SW480 (cell line): ENCODE measurements at places on chromosomes 6 and 20.

- no peak for DNase-seq
Measured at GRCh38 chr20:26308961-26309360, 612.3 kb upstream of the ZNF337 start.

- peak; percentile 32 for DNase-seq
Measured at GRCh38 chr6:137165375-137166246, 7.8 kb downstream of the IL22RA2 start.

- DNase-seq = no peak
Measured at GRCh38 chr6:37893257-37893656, 73.7 kb downstream of the ZFAND3 start.

DNA sequence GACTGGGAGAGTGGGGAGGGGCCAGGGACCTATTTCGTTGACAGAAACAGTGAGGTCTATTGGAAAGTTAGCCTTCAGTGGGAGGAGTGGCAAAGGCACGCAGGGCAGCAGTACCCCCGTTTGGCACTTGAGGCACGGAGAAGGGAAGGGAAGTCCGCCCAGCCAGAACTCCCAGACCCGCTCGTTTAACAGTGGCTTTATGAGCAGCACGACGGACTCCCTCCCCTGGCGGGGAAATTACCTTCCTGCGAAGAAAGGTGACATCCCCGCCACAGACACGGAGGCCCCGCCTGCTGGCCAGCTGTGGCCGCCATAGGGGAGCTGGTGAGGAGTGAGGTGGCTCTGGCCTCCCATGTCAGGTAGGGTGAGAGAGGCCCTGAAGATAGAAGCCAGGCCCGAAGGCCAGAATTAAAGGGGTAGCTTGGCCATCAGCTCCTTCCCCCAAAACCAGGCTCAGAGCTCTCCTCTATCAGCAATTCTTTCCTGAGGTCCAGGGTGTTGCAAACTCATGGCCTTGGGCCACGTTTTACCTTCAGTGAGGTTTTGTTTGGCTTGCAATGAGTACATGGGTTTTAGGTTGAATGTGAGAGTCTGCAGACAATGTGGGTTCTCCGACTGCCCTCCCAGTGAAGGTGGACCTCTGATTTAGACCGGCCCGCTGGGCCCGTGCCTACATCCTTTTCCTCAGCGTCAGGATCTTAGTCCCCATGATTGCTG lies 123.7 kb downstream of the MRPL14 start:
- no peak for DNase-seq

DNA sequence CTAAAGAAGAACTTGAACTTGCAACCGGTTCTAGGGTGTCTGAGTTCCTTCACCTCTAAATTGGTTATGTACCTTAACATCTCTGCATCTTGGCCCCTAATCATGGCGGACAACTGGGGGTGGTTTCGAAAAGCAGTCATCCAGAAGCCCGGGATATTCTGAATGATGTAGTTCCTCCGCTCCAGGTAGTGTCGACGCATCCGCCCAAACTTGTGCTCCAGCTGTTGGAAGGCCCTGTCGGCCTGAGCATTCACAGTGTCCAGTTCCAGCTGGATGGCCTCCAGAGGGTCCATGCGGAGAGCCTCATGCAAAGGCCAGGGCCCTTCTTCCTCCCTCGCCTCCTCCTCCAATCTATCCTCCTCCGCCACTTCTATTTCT lies 887 bp downstream of the TSPYL1 start:
- DNase-seq = peak; percentile 0

- DNase-seq = no peak
Measured at GRCh38 chr20:5835871-5836270, 85.7 kb downstream of the SHLD1 start.

DNA sequence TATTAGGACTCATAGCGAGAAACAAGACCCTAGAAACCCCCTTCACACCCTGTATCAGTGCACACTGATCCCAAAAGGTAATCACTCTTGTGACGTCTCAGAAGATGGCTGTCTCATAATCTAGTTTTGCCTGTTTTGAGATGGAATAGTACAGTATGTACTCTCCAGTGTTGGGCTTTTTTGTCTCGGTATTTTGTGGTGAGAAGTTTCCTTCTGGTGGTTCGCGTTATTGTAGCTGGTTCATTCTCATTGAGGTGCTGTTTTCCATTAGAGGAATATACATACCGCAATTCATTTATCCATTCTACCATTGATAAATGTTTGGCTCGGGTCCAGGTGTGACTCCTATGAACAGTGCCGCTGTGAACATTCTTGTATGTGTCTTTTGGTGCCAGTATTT lies 27.9 kb upstream of the MAP3K4 start:
- DNase-seq = no peak

DNA sequence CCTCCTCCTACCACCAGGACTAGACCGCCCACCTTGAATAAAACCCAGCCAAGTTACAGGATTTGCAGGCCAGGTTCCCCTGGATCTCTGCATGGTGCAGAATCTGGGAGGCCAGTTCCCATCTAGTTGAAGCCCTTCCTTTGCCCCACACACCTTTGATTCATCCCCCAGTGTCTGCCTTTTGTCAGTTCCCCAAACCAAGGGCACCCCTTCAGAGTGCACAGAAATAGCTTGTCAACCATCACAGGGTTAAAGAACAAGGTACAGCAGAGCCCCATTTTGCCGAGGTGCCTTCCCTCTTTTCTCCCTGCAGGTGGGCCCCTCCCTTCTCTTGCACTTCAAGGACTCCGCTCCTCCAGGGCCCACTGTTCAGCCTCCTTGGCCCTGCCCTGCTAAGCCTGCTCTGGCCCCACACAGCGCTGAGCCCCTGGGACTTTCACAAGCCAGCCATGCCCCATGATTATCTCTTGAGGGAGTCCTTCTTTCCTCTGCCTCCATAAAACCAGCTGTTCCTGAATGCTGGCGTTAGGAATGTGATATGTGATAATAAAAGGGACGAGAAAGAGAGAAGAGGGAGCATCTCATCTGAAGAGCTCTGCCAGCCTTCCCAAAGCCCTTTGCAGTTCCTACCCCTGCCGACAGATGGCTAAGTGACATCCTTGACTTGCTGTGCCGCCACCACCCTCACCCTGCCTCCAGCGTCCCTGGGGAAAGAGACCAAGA lies 280.3 kb downstream of the CDC5L start:
- no peak for DNase-seq

DNA sequence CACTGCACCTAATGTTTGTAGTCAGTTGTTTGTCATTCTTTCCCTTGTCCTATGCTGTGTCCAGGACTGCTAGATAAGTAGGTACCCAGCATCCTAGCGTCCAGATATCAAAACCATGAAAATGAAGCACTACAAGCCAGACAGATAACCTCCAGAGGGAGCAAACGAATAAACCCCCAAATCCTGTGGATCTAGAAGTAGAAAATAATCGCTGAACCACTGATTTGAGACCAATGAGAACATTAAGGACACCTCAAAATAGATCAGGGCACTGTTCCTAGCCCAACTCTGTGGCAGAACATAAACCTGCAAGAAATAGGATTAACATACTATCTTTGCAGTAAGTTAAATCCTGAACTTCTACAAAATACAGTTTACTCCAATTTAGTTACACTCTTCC lies 1.1 kb upstream of the KLHL32 start:
- no peak for DNase-seq

DNA sequence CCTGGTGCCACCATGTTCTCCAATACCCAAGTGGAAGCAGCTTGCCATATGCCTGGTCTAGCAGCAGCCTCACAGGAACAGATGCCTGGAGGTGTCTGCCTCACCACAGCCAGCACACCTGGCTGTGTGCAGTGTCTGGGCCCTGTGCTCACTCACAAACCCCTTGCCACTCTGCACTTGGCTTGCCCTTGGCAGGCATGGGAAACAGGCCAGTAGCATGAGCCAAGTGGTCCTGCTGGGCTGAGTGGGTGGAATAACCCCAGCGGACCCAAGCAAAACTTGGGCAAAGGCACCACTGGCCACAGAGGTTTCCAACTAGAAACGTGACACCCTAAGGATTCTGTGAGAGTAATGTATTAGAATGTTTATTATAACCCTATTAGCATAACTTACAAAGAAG lies 600.5 kb upstream of the GJE1 start:
- no peak for DNase-seq

DNA sequence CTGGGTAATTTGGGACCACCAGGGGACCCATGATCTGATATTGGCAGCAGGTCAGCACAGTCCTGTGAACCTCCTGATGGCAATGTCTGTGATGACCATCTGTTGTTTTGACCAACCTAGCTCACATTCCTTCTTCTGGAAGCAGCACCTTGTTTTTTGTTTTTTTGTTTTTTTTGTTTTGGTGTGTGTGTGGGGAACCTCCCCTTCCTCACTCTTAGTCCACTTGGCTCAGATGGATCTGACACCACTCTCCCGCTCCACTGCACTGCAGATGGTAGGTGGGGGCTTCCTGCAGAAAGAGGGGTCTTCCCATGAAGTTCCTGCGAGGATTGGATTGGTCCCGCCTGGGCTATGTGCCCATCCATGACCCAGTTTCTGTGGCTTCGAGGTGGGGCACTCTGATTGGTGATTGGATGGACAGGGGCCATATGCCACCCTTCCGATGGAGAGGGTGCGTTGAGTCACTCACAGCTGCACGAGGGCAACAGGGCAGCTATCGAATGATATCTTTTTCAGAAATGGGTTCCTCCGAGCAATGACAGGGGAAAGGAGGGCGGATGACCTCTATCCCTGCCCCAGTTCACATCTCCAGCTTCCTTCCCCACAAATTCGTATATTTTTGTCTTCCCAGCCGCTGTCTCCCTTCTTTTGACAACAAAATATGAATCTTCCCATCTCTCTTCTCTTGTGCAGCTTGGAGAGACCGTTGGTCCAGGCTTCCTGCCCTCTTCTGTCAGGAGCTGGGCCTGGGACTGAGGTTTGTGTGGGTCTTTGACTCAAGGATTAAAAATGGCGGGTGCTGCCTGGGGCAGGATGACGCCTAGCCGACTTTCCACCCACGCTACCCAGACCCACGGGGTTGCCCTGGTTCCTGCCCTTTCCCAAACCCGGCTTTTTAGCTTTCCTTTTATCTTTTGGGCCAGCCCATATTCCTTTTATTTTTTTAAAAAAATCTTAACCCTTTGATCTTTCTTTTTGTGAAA lies 132.1 kb upstream of the KCNG1 start:
- DNase-seq = no peak

- no peak for DNase-seq
Measured at GRCh38 chr6:44471271-44471981, 83.9 kb downstream of the CDC5L start.
